CD14-positive monocyte (primary cell): ENCODE measurements at places on chromosomes 6 and 20.
A peak's percentile ranks its signal among the peaks of the same experiment; 100 is the strongest.

GRCh38 chr20:17377231-17377630 lies 150.4 kb downstream of the PCSK2 start:
- H3K27me3 ChIP-seq, result no peaks in the 10 kb centered on the region
- DNase-seq, result no peak
- H3K27ac ChIP-seq, result no peak overlapping the region

DNA sequence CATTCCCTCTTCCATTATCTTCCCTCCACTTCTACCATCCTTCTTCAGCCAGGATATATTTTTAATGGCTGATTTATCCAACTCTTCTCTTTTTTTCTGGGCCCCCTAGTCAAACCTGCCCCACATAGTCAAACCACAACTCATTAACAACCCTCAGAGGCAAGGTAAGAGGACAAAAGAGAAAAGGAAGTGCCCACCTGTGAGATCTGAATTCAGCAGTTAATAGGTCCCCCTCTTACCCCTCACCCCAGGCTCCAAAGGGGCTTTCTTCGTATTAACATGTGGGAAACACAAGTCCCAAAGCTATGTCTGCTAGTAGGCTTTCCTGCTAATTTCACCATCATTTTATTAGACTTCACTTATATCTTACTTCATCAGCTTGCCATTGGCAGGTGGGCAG lies 44.1 kb upstream of the TSPYL1 start:
- H3K4me1 ChIP-seq, result no peaks in the 10 kb centered on the region
- no peak overlapping the region for H3K27ac ChIP-seq
- no peak for DNase-seq
- H3K36me3 ChIP-seq, result no peaks in the 10 kb centered on the region
- H3K4me3 ChIP-seq, result no peak overlapping the region

GRCh38 chr6:76840041-76840745 lies 623.1 kb downstream of the HTR1B start:
- no peak for DNase-seq
- H3K27me3 ChIP-seq, result no peaks in the 10 kb centered on the region
- no peaks in the 10 kb centered on the region for H3K36me3 ChIP-seq
- no peaks in the 10 kb centered on the region for H3K4me1 ChIP-seq

GRCh38 chr6:135606392-135606791 lies 108.9 kb upstream of the AHI1 start:
- no peaks in the 10 kb centered on the region for H3K36me3 ChIP-seq
- H3K27ac ChIP-seq, result no peak overlapping the region
- H3K4me1 ChIP-seq, result no peaks in the 10 kb centered on the region
- no peak overlapping the region for H3K4me3 ChIP-seq
- no peak for DNase-seq
- H3K27me3 ChIP-seq, result no peaks in the 10 kb centered on the region

- H3K4me3 ChIP-seq, result no peak overlapping the region
- no peaks in the 10 kb centered on the region for H3K4me1 ChIP-seq
- no peak overlapping the region for H3K27ac ChIP-seq
- H3K27me3 ChIP-seq, result no peaks in the 10 kb centered on the region
- no peaks in the 10 kb centered on the region for H3K36me3 ChIP-seq
- DNase-seq, result peak; percentile 67
Observed at GRCh38 chr20:38369389-38369788, 23.1 kb downstream of the LBP start.

GRCh38 chr6:132471787-132472186 lies 41.1 kb downstream of the STX7 start:
- no peaks in the 10 kb centered on the region for H3K4me1 ChIP-seq
- H3K27me3 ChIP-seq, result no peaks in the 10 kb centered on the region
- H3K4me3 ChIP-seq, result no peak overlapping the region
- DNase-seq, result no peak
- peaks cover 81% of the 10 kb centered on the region for H3K36me3 ChIP-seq

- H3K4me3 ChIP-seq, result no peak overlapping the region
- no peak for DNase-seq
- no peaks in the 10 kb centered on the region for H3K27me3 ChIP-seq
- no peaks in the 10 kb centered on the region for H3K36me3 ChIP-seq
- H3K4me1 ChIP-seq, result no peaks in the 10 kb centered on the region
Observed at GRCh38 chr20:51372176-51372803, 170.2 kb downstream of the NFATC2 start.

- H3K27me3 ChIP-seq, result no peaks in the 10 kb centered on the region
- H3K27ac ChIP-seq, result peak overlapping the region; percentile 86
- H3K36me3 ChIP-seq, result peaks cover 19% of the 10 kb centered on the region
- peak; percentile 59 for DNase-seq
- peaks cover 19% of the 10 kb centered on the region for H3K4me1 ChIP-seq
Observed at GRCh38 chr20:17679941-17680835, 1.9 kb downstream of the RRBP1 start.

DNA sequence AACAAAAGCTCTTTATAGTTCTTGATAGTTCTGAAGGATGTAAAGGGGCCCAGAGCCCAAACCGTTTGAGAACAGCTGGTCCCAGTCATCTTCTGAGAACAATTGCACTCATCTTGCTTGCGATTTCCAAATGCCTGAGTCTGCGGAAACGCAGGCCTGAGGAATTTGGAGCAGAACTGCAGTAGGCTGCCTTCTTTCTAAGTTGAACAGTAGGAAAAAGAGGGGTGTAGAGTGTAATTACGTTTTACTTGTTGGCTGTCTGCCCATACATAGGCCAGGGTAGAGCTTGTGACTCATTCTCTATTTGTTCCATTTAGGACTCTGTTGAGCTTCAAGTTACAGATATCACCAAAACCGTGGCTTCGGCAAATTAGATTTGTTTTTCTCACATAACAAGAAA lies 42.0 kb upstream of the KIF16B start:
- H3K36me3 ChIP-seq, result no peaks in the 10 kb centered on the region
- H3K4me3 ChIP-seq, result no peak overlapping the region
- H3K27me3 ChIP-seq, result no peaks in the 10 kb centered on the region

DNA sequence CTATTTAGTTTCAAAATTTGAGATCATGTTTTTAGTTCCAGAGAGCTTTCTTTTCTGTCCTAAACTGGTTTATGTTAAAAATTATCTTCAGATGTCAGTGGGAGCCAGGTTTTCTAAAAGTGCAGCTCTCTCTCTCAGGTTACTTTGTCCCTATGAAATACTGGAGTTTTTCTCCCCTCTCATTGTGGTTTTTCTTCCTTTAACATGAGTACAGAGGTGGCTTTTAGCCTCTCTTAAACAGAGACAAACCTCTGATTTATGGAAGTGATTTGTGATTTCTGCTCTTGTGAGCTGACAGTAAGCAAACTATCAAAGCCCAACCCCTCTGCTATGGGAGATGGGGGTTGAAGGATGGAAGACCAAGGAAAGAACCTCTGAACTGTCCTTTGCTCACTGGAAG lies 85.7 kb downstream of the LIN28B start:
- H3K27ac ChIP-seq, result no peak overlapping the region
- H3K4me1 ChIP-seq, result no peaks in the 10 kb centered on the region
- DNase-seq, result no peak
- no peaks in the 10 kb centered on the region for H3K36me3 ChIP-seq
- H3K27me3 ChIP-seq, result no peaks in the 10 kb centered on the region
